ENCODE measurements at places on chromosomes 13 and 19.

DNA sequence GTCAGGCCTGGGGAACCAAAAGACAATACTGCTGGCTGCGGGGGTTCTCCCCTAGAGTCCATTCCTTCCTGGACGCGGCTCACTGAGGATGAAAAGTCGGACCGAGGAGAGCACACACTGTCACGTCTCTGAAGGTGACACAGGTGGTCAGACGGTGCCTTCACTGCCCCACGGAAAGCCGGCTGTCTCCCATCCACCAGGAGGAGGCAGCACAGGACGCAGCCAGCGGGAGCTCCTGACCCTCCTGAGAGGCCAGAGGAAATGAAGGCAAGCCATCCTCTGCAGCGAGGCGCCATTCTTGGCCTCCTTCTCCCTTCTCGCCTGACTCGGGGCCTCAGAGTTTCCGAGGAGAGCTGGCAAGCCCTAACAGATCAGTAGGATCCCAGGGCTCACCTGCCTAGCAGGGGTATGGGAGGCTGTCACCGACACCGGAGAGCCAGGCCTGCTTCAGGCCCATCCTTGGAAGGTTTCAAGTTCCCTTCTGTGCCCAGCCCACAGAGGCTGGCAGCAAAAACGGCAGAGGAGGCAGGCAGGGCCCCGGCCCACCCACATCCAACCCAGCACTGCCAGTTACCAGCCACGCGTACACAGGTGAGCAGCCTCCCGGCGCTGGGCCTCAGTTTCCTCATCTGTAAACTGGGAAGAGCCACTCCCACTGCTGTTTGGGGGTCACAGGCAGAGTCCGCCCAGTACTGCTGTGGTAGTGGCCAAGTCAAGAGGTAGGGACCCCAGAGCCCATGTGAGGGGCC is 4.5 kb downstream of the REXO1 start:
- no peak for DNase-seq

- DNase-seq: peak; percentile 71
Observed at GRCh38 chr13:110676595-110677587, 29.0 kb downstream of the CARS2 start.

- DNase-seq: no peak
Observed at GRCh38 chr19:44576843-44577565, 36.4 kb upstream of the IGSF23 start.

GRCh38 chr19:28489776-28490175 is 723.2 kb downstream of the UQCRFS1 start:
- peak; percentile 38 for DNase-seq

GRCh38 chr19:35445826-35446593 is 2.0 kb upstream of the FFAR2 start:
- DNase-seq: peak; percentile 81

- DNase-seq: peak; percentile 65
Observed at GRCh38 chr13:112616586-112617362, 28.8 kb upstream of the TUBGCP3 start.

GRCh38 chr13:27117952-27118351 is 53.7 kb downstream of the USP12 start:
- no peak for DNase-seq

GRCh38 chr19:49690656-49691242 is at the start of gene CPT1C:
CPT1C (plus strand) TSS chr19:49691116; CDS start chr19:49692253, 1,137 bp downstream.
- no peak for DNase-seq

GRCh38 chr13:95005300-95005699 is 293.0 kb upstream of the SOX21 start:
- DNase-seq: no peak

GRCh38 chr13:41352935-41353840 is 42.1 kb downstream of the NAA16 start:
- peak; percentile 78 for DNase-seq

DNA sequence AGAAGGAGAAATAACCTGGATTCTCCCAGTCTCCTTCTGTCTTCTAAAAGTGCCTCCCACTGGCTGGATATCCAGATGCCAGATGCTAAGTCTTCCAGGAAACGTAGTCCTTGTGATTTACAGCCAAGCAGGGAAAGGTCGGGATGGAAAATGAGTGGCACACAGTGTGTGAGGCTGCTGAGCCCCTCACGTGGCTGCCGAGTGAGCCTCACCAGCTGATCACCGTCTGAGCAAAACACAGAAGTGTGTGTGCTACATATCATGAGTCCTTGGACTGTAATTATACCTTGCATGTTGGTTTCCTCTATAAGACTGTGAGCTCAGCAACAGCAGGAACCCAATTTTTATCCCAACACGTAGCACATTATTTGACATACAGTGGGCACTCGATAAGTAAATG is 15.1 kb downstream of the LHFPL6 start:
- no peak for DNase-seq

- peak; percentile 61 for DNase-seq
Observed at GRCh38 chr19:45311621-45312020, 11.1 kb downstream of the CKM start.

- no peak for DNase-seq
Observed at GRCh38 chr19:17688853-17689595, 870 bp upstream of the UNC13A start.

- DNase-seq: no peak
Observed at GRCh38 chr13:97249796-97250495, 27.8 kb downstream of the MBNL2 start.

- DNase-seq: no peak
Observed at GRCh38 chr13:46006688-46007452, 45.7 kb downstream of the ZC3H13 start.

DNA sequence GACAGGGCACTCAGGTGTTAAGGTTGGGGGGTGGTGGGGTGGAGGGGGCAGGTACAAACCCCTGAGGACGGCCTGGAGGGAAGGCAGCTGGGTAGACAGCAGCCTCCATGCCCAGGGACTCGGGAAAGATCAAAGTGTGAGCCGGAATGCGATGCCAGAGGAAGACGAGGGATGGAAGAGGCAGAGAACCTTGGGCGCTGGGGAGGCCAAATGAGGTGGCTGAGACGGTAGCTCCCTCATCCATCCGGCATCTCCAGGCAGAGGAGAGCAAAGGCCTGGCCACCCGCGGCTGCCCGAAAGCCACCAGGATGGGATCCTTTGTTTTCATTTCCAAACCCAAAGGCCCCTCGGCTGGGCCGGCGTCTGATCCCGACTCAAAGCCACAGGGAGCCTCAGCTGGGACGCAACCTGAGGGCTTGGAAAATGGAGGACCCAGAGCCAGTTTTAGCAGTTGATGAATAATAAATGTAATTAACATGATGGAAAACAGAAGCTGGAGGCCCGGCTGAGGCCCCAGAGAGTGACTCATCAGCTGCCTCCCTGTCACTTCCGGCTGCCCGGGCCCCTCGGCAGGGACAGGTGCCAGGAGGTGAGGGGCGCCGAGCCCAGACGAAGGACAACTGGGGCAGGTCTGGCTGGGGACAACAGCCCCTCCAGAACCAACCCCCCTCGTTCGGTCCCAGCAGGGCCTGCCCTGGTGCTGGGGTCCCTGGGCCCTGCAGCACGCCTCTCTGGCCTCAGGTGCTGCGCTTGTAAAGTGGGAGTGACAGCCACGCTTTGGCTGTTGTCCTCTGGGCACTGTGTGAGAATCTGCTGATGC is 61.6 kb downstream of the CEBPG start:
- no peak for DNase-seq

DNA sequence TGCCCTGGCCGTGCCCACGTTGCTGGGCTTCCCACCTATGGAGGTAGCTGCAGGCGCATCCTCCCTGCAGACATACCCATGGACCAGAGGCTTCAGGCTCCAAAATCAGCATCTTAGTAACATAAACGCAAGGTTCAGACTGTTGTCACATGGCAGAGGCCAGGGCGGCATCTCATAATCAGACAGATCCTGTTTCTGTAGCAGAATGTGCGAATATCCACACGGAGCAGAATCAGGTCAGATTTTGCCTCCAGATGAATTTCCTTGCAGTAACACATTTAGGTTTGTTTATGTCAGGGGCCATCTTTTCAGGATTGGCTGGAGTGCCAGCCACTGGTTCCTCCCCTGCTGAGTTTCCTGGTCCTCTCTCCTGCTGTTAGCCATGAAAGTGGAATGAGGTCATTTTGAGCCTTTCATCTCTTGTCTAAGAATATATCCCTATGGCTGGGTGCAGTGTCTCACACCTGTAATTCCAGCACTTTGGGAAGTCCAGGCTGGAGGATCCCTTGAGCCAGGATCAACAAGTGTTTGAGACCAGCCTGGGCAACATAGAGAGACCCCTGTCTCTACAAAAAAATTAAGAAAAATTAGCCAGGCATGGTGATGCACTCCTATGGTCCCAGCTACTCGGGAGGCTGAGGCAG is 20.5 kb downstream of the SMARCA4 start:
- DNase-seq: no peak
